Activated CD4-positive, alpha-beta T cell treated with anti-CD3 and anti-CD28 coated beads for 36 hours (primary cell): ENCODE measurements at places on chromosomes 6 and 20.
A peak's percentile ranks its signal among the peaks of the same experiment; 100 is the strongest.

DNA sequence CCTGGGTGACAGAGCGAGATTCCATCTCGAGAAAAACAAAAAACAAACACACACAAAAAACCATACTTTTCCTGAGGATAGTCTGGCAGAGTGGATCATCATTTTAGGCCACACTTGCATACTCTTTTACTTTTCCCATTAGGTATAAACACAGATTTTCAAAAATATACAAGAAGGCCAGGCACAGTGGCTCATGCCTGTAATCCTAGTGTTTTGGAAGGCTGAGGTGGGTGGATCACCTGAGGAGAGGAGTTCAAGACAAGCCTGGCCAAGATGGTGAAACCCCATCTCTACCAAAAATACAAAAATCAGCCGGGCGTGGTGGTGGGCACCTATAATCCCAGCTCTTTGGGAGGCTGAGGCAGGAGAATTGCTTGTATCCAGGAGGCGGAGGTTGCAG, 85.5 kb downstream of the ARHGAP18 start:
- H3K27me3 ChIP-seq = no peaks in the 10 kb centered on the region
- DNase-seq = peak; percentile 18
- no peaks in the 10 kb centered on the region for H3K4me1 ChIP-seq

DNA sequence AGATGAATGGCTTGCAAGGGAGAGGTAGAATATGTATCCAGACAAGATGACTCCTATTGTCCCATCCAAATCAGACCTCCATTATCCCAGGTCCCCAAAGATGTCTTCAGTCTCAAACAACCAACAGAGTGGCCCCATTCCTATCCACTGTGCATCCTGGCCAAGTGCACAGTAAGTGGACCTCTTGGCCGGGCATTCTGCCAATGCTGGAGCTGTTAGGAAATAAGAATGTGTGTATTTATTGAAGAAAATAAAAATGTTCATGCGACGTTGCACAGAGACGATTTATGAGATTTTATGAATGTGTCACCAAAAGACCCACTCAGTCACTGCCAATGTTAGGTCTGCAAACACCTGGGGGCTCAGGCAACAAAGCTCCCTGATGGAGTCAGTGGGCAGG, 196.0 kb downstream of the MAFB start:
- no peaks in the 10 kb centered on the region for H3K36me3 ChIP-seq
- no peak overlapping the region for H3K27ac ChIP-seq
- H3K4me1 ChIP-seq = peaks cover 3% of the 10 kb centered on the region
- peaks cover 2% of the 10 kb centered on the region for H3K27me3 ChIP-seq
- no peak overlapping the region for H3K4me3 ChIP-seq

GRCh38 chr6:142786476-142786875, 158.5 kb downstream of the HIVEP2 start:
- no peak for DNase-seq
- no peaks in the 10 kb centered on the region for H3K27me3 ChIP-seq
- H3K27ac ChIP-seq = peak overlapping the region; percentile 44

DNA sequence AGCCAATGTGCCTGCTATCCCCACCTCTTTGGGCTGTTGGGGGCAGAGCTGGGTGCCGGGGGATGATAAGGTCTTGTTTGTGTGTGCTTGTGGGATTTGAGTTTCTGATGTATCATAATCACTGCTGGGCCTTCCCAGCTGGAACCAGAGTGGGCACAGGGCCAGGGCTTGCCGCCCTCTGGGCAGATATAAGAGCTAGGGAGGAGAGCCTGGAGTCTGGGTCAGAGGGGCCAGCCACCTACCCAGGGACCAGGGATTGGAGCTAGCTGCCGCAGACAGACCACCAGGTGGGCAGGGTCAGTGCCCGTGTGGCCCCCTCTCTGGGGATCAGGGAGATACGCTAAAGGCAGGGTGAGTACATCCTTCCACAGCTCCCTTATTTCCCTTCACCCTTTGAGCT, 3.1 kb upstream of the TLDC2 start:
- H3K27me3 ChIP-seq = no peaks in the 10 kb centered on the region
- H3K36me3 ChIP-seq = no peaks in the 10 kb centered on the region
- no peaks in the 10 kb centered on the region for H3K4me1 ChIP-seq
- no peak overlapping the region for H3K27ac ChIP-seq

GRCh38 chr6:75076009-75076408, 129.8 kb downstream of the COL12A1 start:
- no peaks in the 10 kb centered on the region for H3K36me3 ChIP-seq
- H3K4me3 ChIP-seq = no peak overlapping the region
- peaks cover 5% of the 10 kb centered on the region for H3K27me3 ChIP-seq

- H3K4me3 ChIP-seq = no peak overlapping the region
- peaks cover 24% of the 10 kb centered on the region for H3K27me3 ChIP-seq
- no peak for DNase-seq
Observed at GRCh38 chr6:6920114-6920986, 187.4 kb upstream of the RREB1 start.

GRCh38 chr6:124056407-124057334, 253.0 kb downstream of the NKAIN2 start:
- DNase-seq = no peak
- H3K4me3 ChIP-seq = no peak overlapping the region
- H3K27ac ChIP-seq = no peak overlapping the region
- no peaks in the 10 kb centered on the region for H3K36me3 ChIP-seq

DNA sequence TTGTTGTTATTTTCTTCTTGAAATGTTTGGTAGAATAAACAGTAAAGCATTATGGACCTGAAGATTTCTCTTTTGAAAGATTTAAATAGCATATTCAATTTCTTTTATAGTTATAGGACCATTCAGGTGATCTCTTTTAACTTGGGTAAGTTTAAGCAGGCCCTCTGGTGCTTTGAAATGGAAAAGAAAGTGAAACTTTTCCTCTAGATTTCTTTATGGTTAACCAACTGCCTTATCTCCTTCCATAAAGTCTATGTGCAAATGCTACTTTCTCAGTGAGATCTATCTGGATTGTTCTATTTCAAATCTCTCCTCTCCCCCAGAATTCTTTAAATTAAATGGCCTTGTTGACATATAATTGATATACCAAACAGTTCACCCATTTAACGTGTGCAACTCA, 54.0 kb downstream of the PHACTR2 start:
- H3K27me3 ChIP-seq = no peaks in the 10 kb centered on the region
- no peak overlapping the region for H3K27ac ChIP-seq
- H3K4me1 ChIP-seq = peaks cover 31% of the 10 kb centered on the region
- no peaks in the 10 kb centered on the region for H3K36me3 ChIP-seq
- DNase-seq = no peak

- DNase-seq = no peak
- H3K36me3 ChIP-seq = no peaks in the 10 kb centered on the region
- peaks cover 17% of the 10 kb centered on the region for H3K4me1 ChIP-seq
- H3K27me3 ChIP-seq = peaks cover 2% of the 10 kb centered on the region
- H3K4me3 ChIP-seq = no peak overlapping the region
- H3K27ac ChIP-seq = no peak overlapping the region
Observed at GRCh38 chr6:14317387-14317970, 199.9 kb downstream of the CD83 start.

DNA sequence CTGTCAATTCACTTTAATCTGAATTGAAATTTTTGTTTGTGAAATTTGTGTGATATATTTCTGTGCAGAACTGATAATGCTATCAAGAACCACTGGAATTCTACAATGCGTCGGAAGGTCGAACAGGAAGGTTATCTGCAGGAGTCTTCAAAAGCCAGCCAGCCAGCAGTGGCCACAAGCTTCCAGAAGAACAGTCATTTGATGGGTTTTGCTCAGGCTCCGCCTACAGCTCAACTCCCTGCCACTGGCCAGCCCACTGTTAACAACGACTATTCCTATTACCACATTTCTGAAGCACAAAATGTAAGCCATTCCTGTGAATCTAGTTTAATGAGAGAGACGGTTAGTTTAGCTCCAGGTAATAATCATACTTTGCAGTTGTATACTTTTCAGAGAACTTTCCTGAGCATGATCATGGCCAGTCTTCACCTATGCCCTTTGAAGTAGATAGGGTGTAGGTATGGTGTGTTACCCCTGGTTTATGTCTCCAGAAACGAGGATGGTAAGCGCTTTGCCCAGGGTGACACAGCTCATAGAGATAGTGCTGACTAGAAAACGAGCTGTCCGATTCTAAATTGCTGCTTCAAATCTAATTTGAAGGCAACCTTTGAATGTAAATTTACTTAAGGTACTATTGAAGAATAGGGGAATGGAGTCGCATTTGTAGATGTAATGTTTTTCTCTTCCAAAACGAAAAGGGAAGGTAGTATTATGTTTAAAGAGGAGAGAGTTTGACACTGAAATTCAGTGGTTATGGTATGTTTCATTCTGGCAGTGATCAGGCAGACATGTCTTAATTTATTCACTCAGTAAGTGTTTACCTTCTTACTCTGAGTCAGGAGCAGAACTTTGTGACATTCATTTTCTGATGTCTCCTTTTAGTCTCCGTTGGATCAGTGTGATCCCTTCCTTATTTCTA, 11.4 kb downstream of the MYB start:
- H3K27me3 ChIP-seq = no peaks in the 10 kb centered on the region
- peaks cover 20% of the 10 kb centered on the region for H3K4me1 ChIP-seq
- peaks cover 74% of the 10 kb centered on the region for H3K36me3 ChIP-seq
- no peak overlapping the region for H3K4me3 ChIP-seq
- H3K27ac ChIP-seq = no peak overlapping the region

GRCh38 chr6:129605095-129605494, 104.9 kb downstream of the ARHGAP18 start:
- H3K4me3 ChIP-seq = no peak overlapping the region
- no peak overlapping the region for H3K27ac ChIP-seq
- DNase-seq = no peak
- H3K4me1 ChIP-seq = peaks cover 17% of the 10 kb centered on the region
- no peaks in the 10 kb centered on the region for H3K36me3 ChIP-seq

- no peaks in the 10 kb centered on the region for H3K4me1 ChIP-seq
- DNase-seq = no peak
- no peaks in the 10 kb centered on the region for H3K27me3 ChIP-seq
- H3K27ac ChIP-seq = no peak overlapping the region
Observed at GRCh38 chr6:101146389-101146788, 247.1 kb upstream of the GRIK2 start.

DNA sequence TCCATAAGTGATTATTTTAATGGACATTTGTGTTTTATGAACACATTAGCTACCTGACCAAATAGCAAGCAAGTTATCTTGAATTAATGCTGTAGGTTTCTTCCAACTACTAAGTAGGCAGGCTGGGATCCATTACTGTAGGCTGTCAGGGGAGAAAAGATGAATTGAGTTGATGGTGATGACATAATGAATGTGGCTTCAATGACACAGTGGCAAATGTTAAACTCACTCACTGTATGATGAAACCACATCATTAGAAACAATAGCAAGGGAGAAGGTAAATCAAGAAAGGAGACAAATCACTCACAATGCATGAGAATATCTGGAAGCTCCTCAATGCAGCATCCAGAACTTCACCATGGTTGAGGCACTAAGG, 529.7 kb upstream of the CITED2 start:
- peaks cover 3% of the 10 kb centered on the region for H3K4me1 ChIP-seq
- no peaks in the 10 kb centered on the region for H3K27me3 ChIP-seq
- H3K27ac ChIP-seq = no peak overlapping the region
- no peak for DNase-seq

- peak overlapping the region; percentile 86 for H3K27ac ChIP-seq
- H3K4me1 ChIP-seq = peaks cover 43% of the 10 kb centered on the region
- H3K4me3 ChIP-seq = no peak overlapping the region
Observed at GRCh38 chr20:44496976-44497375, 21.3 kb downstream of the TTPAL start.
